Mucosa of gallbladder (tissue), 1 donor: ENCODE measurements at places on chromosomes 1 and 21. TPM values are rescaled to one million over a fixed set of nuclear protein-coding genes. Genes with fewer than 3 reads are reported as not detected.

DNA sequence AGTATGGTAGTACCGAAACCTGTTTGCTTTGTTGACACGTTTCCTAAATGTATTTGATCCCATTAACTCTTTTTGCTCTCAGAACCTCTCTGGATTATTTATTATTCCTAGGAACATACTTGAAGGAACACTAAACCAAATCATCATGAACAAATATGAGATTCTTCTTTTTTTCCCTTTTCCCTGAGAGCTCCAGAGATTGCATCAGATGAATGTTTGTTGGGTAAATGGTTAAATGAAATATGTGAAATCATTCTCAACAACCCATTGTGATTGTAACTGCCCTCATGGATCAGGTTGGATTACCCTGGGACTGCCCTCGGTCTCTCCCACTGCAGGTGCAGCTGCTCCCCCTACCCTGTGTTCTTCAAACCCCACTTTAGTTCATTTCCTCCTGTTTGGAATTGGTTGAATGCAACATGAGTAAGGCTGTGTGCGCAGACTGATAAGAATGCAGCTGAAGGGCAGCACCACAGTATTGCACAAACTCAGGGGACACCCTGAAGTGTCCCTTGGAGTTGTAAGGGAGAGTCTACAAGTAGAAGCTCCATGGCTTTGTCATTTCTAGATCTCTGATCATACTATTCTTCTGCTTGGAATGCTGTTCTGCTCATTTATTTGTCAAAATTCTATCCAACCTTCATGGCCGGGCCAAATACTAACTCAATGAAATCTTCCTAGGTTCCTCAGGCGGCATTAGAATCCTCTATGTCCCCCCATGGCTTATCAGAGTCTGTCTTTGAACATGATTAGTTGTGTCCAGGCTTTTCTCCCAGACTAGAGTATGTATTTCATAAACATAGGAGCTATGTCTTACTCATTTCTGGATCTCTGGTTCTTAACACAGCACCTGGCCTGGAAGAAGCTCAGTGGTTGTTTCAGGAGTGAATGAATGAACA, 47.1 kb upstream of the NEK2 start:
- DNase-seq: no peak

Gene CLCA4
- total RNA-seq: 0.20 TPM

Gene SPRR5
- total RNA-seq: not detected

Gene PRAMEF5
- total RNA-seq: not detected

GRCh38 chr21:21163904-21164303, 165.7 kb downstream of the NCAM2 start:
- DNase-seq: peak; percentile 33
